ENCODE measurements at places on chromosomes 6 and 20.

- DNase-seq = no peak
These were observed 8.3 kb downstream of the HSPA12B start for GRCh38 chr20:3740615-3741301.

- no peak for DNase-seq
These were observed 135.9 kb upstream of the FUT9 start for GRCh38 chr6:95879856-95880255.

GRCh38 chr6:42269553-42269952 is 51.9 kb upstream of the MRPS10 start:
- DNase-seq = no peak

DNA sequence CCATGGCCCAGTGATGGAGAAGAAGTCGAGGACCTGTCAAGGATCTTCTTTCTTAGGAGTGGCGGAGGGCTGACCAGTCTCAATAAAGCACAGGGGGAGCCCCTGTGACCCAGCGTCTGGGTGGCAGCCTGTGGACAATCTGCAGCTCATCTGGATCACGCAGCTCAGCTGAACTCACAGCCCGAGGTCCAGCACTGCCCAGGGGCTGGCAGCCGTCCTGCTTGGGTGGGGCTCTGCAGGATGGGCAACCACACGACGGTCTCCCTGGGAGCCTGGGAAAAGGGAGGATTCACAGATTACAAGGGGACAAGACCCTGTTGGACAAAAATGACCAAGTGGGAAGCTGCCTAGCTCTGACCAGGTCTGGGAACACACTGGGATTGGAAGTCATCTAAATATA is 110.8 kb downstream of the MYLK4 start:
- no peak for DNase-seq

DNA sequence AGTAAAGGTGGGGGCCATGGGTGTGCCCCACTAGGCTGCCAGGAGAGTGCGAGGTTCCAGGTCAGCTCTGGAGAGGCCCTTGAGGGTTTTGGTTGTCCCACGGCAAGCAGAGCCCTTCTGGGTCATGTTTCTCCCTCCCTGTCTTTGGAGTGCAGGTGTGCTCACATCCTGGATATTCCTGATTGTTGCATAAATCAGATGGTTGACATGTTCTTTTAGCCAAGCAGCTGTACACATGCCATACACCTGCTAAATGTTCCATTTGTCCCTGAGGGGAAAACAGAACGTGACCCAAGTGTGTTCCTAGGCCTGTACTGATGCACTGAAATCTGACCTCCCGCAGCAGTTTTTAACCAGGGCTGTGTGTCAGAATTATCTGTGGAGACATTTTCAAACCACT is 77.5 kb upstream of the BEND3 start:
- peak; percentile 23 for DNase-seq

GRCh38 chr6:25278261-25278913 is 787 bp upstream of the CARMIL1 start:
- no peak for DNase-seq

GRCh38 chr20:3653921-3654320 is 9.3 kb downstream of the GFRA4 start:
- peak; percentile 80 for DNase-seq

- no peak for DNase-seq
These were observed 5.2 kb upstream of the SLC22A1 start for GRCh38 chr6:160116411-160116810.

Data from NCI-H510A treated with DMSO at 0.1 percent for 48 hours (cell line).